Neural progenitor cell (in vitro differentiated cells): ENCODE measurements at places on chromosomes 6 and 20.

GRCh38 chr6:43185391-43185985 lies 3.5 kb downstream of the CUL9 start:
- DNase-seq: no peak

GRCh38 chr20:15603506-15603905 lies 969.7 kb downstream of the KIF16B start:
- no peak for DNase-seq

- peak; percentile 76 for DNase-seq
Observed at GRCh38 chr6:14921170-14921569, 324.7 kb upstream of the JARID2 start.

GRCh38 chr20:15857173-15857784 lies 716.0 kb downstream of the KIF16B start:
- DNase-seq: no peak

DNA sequence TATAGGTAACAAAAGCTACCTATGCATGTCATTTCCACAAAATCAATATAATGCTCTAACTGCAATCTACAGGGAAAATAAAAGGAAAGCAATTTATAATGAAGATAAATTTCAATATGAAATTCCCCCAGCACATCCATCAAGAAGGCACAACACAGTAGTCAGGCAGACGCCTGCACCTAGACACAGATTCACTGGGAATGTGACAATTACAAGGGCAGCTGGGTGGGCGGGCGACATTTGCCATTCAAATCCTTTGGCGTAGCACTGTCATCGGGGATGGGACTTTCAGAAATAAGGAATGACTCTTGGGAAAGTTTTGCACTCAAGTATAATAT lies 60.4 kb downstream of the SULF2 start:
- no peak for DNase-seq

GRCh38 chr6:68633972-68634725 lies 933 bp upstream of the ADGRB3 start:
- DNase-seq: no peak

- DNase-seq: no peak
Observed at GRCh38 chr6:51678905-51679620, 408.4 kb downstream of the PKHD1 start.

GRCh38 chr20:50855498-50856474 lies 60.9 kb downstream of the BCAS4 start:
- no peak for DNase-seq

GRCh38 chr20:63273059-63273579 lies 506 bp downstream of the ARFGAP1 start:
- no peak for DNase-seq

GRCh38 chr6:164063346-164063745 lies 648.8 kb downstream of the QKI start:
- DNase-seq: no peak

- DNase-seq: no peak
Observed at GRCh38 chr6:123570813-123571684, 65.7 kb downstream of the TRDN start.

DNA sequence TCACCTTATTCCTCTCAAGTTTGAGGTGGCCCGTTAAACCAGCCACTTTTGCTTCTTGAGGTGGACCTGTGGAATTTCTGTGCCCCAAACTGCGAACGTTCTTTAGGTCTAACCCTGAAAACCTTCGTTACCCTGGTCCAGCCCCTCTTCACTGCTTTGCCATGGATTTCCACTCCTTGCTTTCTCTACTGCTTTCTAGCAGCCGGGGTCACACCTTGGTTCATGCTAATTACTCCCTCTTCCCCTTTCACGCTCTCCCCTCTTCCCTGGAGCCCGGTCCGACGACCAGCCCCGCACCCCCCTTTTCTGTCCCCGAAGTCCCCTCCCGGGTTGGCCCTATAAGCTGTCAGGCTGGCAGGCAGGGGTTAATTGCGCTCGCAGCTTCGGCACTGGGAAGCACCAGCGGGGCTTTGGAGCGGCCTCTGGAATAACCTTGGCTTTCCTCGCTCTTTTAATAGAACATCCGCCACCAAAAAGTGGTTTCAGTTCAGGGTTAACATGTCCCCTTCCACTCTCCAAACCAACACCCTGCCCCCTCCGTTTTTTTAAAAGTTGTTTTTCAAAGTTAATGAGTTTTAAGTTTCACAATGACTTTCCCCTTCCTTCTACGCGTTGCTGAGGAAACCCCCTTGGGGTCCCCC lies 1.4 kb upstream of the HIVEP1 start:
- DNase-seq: peak; percentile 79

- DNase-seq: no peak
Observed at GRCh38 chr20:41167481-41168253, 30.3 kb downstream of the PLCG1 start.

- no peak for DNase-seq
Observed at GRCh38 chr20:18837718-18838117, 24.1 kb downstream of the SCP2D1 start.
